ENCODE measurements at places on chromosomes 11 and 22.
A peak's percentile ranks its signal among the peaks of the same experiment; 100 is the strongest.

GRCh38 chr11:20311444-20311843 lies 52.1 kb upstream of the HTATIP2 start:
- DNase-seq = no peak

DNA sequence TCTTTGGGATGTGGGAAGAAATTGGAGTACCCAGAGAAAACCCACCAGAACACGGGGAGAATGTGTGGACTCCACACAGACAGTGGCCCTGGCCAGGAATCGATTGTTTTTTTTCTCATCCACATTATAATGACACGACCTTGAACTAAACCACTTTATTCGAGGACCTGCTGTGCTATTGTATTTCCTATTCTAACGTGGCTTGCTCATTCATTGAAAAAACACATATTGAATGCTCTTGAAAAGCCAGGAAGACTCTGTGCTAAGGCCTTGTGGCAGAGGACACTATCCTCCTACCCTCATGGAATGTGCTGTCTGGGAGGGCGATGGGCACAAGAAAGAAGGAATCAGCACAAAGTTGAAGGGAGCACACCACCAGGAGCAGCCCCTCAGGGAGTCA lies 9.1 kb upstream of the SREBF2 start:
- DNase-seq = no peak

DNA sequence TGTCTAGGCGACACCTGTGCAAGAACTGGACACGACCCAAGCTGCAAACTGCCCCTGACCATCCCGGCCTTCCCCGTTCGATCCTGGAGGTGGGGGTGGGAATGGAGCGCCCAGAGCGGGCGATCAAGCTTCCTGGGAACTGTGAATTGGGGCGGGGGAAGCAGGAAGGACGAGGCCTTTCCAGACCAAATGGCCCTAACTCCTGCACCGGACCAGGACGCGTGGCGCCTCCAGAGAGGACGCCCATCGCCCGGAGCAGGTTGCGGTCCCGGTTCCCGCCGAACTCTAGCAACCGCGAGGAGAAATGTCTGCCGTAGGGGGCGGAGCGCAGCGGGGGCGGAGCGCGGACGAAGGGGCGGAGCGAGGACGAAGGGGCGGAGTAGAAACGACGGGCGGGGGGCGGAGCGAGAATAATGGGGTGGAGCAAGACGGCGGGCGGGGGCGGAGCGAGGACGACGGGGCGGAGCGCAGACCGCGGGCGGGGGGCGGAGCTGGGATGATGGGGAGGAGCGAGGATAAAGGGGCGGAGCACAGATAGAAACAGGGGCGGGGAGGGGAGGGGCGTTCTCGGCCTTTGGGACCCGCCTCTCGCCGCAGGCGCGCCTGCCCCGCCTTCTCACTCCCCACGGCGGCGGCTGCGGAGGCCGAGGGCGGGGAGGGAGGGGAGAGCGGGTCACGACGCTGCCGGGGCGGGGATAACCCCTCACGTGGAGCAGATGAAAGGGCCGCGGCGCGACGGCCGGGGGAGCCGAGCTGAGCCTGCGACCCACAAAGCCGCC lies at the start of gene ZNRF3:
TSS of gene ZNRF3 (plus strand) at position 695 of the 779 bp plus-strand sequence. CDS start 195 bp downstream, outside the sequence.
- peak; percentile 84 for DNase-seq

DNA sequence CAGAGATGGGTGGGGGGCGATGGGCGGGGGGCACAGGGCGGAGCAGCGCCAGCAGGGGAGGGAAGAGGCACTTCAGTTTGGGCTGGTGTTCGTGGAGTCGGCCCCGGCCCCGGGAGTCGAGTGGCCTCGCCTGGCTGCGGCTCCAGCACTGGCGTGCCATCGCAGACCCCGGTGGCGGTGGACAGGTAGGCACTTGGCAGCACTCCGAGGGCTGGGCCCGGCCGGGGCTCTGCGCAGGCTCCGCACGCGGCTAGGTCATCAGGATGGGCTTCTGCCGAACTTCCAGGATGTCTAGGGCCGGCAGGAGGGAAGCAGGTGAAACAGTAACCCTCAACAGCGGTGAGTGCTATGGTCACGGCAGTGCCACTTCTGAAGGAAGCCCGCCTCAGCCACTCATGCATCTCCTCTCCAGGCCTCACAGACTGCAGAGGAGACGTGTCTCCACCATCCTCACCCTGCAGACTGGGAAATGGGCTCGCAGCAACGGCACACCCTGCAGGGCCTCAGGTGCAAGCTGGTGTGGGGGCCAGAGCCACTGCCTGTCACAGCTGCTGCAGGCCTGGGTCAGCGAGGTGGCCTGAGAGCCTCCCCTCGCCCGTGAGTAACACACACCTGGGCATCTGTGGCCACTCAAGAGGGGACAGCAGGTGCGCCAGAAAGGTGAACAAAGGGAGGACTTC lies 33.3 kb downstream of the NUP50 start:
- DNase-seq = no peak

DNA sequence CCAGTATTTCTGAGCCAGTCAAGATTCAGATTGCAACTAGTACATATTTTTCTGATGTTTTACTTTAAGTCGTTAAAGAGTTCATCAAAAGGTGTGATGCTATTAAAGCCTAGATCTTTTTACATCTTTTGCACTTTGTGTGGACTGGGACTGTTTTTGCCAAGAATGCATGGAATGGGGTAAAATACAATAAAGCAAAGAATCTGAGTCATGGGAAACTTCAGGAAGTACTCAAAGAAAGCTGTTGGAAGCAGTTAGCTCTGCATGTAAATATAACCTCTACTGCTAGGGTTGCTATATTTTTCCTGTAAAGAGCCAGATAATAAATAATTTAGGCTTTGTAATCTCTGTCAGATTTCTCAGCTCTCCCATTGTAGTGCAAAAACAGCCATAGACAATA lies 20.9 kb downstream of the ATXN10 start:
- DNase-seq = no peak

GRCh38 chr11:21892736-21893564 lies 299.9 kb upstream of the ANO5 start:
- no peak for DNase-seq

DNA sequence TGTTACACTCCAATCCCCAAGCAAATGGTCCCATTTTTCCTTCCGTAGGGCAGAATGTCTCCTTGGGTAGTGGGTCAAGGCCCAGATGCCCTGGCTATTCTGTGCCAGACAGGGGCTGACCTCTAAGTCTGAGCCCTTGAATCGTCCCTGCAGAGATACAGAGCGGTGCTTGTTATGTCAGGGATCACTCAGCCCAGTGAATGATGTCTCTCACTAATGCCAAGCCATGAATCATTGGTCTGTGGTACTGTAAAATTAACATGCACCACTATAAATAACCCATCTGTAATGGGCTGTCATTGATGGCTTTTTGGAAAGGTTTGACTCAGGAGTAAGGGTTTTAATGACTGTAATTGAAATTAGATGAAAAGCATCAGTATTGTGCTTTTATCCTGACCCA lies 35.3 kb upstream of the KIRREL3 start:
- DNase-seq = no peak

GRCh38 chr11:22317656-22318055 lies 20.5 kb upstream of the SLC17A6 start:
- DNase-seq = no peak

- no peak for DNase-seq
Measured at GRCh38 chr22:38018938-38019827, 34.8 kb upstream of the SOX10 start.

DNA sequence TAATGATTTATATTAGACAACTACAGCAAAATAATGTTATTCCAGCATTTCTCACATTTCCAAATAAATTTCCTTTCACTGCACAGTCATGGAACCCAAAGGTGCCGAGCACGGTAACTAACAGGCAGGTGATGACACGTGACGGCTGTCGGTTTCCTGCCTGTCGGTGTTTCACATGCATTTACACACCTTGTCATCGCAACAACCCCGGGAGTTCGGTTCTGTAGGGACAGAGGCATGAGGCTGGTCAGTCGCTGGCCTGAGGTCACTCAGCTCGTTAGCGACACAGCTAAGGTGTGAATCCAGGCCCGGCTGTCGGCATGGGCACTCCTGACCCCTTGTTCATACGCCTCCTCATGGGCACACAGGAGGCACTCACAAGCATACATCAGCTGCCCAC lies 9.9 kb downstream of the DNAL4 start:
- no peak for DNase-seq

DNA sequence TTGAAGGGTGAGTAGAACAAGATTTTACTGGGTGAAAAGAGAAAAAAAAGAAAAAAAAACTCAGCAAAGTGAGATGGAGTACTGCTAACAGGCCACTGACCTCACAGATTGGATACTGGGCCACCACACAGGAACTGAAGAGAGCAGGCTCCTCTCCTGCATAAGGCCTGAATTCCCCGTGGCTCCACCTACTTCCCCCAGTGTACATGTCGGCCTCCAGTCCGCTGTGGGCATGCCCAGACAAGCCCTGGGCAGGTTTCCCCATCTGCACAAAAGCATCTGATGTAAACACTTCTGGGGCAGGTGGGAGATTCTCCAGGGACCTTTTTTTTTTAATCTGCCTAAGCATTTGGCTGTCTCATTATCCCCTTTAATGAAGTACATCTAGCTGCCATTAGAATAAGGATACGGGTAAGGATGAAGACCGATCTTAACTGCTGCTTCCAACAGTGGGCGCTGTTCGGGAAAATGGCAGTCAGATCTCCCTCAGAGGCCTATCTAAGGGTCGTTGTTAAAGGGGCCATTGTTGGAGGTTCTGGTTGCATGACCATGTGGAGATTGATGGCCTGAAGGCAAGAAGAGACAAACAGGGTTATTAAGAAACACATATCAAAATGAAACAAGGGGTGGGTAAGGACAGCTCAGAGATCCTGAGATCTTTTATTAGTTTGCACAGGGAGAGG lies 48.5 kb downstream of the MS4A13 start:
- peak; percentile 64 for DNase-seq

- DNase-seq = no peak
Measured at GRCh38 chr11:9656864-9657263, 7.0 kb upstream of the SWAP70 start.

DNA sequence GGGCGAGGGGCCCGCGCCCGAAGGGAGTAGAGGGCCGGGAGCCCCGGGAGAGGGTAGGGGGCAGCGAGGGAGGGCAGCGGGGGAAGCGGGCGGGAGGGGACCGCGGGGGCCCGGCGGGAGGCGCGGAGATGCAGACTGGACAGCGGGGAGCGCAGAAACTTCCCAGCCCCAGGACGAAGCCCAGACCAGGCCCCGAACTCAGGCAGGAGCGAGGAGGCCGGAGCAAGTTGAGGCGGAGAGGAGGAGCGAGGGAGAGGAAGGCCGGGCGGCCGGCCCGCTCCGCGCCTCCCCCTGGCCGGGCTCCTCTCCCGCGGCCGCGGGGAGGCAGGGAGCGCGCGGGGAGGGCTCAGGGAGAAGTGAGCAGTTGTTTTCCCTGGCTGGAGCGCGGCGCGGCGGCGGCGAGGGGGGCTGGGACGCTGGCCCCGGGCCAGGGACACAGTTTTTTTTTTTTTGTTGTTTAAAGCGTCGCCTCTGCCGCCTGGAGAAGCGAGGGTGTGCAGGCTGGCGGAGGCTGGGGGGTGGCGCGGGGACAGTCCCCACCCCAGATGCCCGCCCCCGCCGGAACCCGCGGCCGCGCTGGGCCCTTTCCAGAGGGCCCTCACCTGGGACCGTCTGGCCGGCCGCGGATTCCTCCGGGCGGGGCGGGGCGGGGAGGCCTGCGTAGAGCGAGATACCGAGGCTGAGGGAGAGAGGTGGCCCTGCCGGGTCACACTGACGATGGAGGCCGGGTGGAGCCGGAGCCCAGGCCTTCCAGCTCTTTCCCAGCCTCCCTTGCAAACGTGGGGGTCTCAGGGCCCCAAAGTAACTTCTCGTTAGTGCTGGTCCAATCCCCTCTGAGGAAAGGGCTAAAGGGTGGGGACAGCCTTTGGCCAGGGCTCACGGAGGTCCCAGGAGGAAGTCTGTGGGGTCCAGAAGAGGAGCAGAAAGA lies at the start of gene LTBP3:
TSS of gene LTBP3 (minus strand) at position 358 of the 928 bp plus-strand sequence. CDS start 400 bp downstream, outside the sequence.
- DNase-seq = peak; percentile 57

GRCh38 chr11:105799728-105800462 lies 190.0 kb downstream of the GRIA4 start:
- peak; percentile 39 for DNase-seq

DNA sequence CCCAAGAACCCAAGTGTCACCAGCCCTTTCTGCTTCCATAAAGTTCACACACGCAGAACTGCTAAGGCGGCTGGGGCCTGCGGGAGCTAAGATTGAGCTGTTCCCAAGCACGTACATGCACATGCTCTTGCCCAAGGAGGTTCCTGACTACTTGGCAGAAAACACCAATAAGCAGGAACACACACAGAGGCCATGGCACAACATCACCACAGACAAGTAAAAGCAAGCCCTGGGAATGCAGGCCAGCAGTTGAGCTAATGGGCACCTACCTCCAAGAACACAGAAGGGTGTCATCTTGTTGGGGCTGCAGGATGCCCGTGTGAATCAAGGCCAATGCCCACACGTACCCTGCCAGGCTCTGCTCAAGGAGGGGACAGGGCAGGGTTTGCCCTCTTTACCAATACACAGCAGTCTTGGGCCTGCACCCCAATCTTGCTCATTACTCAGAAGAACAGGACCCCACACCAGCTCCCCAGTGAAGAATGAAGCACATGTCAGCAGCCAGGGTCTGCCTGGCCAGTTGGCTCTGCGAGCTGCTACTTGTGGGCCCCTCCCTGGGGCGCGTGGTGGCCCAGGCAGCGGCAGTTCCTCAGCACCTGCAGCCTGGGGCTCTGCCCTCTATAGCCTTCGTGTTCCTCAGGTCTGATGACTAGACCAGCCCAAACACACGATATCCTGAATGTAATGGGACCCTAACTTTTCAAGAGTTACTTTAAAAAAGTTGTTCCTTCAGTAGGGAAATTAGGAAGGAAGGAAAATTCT lies 32.3 kb upstream of the CYP2D6 start:
- DNase-seq = no peak

DNA sequence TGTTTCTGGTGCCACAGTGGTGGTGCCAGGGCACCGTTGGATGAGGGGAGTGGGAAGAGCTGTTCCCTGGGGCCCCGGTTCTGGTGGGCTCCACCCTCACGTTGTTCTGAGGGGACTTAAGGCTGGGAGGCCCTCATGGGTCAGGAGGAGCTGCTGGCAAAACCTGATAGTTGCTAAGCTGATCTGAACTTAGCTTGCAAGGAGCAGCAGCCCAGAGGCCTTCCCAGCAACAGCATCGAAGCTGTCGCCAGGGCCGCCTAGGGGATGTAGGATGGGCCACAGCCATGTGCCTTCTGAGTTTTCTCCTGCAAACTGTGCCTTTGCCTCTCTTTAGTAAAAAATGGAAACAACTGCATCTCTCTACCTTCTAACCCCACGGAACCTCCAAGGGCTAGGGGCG lies 240.2 kb downstream of the TBC1D22A start:
- DNase-seq = no peak

DNA sequence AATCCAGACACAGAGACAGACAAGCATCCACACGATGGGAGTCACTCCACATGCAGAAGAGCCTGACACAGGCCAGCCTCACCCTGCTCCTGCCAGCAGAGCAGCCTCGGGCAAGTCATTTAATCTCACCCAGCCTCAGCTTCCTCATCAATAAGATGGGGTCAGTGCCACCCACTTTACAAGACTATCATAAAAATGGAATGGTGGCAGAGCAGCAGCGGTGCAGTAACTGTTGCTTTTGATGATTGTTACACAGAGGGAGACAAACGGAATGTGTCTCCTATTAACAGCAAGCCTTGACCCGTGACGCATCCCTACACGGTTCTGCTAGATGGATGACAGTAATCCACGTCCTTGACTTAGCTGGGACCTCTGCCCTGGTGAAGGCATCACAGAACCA lies 26.0 kb upstream of the ARFGAP3 start:
- DNase-seq = no peak
